LHCN-M2 (cell line): ENCODE measurements at places on chromosomes 4 and X. TPM values are rescaled to one million over a fixed set of nuclear protein-coding genes. Genes with fewer than 3 reads are reported as not detected.

The TMPRSS11F gene
- not detected in 2 replicates for total RNA-seq

The ARHGAP6 gene
- total RNA-seq, result 4.7 and 5.2 TPM in 2 replicates

The TNMD gene
- total RNA-seq, result not detected in 2 replicates

The PDE6B gene
- total RNA-seq, result 0.06 and 0.29 TPM in 2 replicates

The SLC4A4 gene
- total RNA-seq, result 1.5 and 1.8 TPM in 2 replicates

The ENOX2 gene
- total RNA-seq, result 14.5 and 15.1 TPM in 2 replicates

The ZDHHC15 gene
- 2.8 and 3.6 TPM in 2 replicates for total RNA-seq

The NALF2 gene
- total RNA-seq, result not detected in 2 replicates

The CT55 gene
- not detected in 2 replicates for total RNA-seq

GRCh38 chr4:129095811-129096454 lies at the start of gene C4orf33:
C4orf33 (plus strand) TSS chr4:129096152; CDS start chr4:129102611, 6,459 bp downstream.
- DNase-seq, result peak; percentile 74

DNA sequence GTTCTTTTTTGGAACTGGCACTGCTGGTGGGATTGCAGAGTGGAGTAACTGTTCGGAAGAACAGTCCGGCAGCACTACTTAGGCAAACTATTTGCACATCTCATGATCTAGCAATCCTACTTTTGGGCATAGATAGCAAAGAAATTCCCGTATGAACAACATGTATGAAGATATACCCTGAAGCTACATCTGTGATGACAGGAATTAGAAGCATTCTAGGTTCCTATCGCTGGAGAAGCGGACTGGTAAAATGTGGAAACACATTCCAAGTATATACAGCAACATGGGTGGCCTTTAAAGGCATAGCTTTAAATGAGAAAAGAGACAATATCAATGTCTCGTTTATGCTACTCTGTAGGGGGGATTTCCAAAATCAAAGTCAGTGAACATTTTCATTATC lies 3.1 kb downstream of the DCAF16 start:
- no peak for DNase-seq

- DNase-seq, result no peak
Measured at GRCh38 chr4:108215055-108215454, 46.3 kb upstream of the LEF1 start.

GRCh38 chr4:138984647-138985046 lies 30.9 kb upstream of the NOCT start:
- DNase-seq, result no peak

DNA sequence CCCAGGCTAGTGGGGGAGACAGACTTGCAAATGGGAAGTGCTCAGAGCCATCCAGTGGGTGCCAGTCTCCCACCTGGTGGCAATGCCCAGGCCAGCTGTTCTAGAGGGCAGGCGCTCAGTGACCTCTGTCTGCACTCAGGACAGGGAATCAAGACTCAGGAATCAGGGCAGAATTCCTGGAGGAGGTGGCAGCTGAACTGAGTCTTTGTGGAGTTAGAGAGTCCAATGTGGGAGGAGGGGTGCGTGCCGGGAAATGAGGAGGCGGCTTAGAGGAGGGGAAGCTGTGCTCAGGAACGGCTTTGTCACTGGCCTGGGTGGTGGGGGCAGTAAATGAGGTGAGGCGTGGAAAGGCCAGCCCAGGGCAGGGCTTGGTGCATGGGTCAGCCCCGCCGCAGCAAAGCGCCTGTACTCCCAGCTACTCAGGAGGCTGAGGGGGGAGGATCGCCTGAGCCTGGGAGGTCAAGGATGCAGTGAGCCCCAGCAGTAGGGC lies 31.3 kb upstream of the SORCS2 start:
- DNase-seq, result no peak

GRCh38 chrX:132227383-132228112 lies 8.3 kb upstream of the RAP2C start:
- DNase-seq, result peak; percentile 27

DNA sequence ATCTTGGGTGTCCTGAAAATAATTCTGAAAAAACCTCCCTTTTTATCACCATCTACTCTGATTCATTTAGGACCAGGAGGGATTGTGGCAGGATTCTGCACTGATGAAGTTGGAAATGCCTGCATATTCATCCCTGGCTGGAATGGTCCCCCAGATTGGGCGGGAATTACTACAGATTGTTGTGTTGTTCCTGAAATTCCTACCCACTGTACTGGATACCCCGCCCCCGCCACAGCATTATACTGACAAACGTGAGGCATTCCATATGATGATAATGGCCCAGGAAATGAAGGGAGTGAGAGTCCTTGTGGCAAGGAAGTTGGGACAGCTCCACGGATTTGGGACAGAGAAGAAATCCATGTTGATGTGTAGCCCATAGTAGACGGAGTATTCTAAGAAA lies 15.2 kb upstream of the FAM120C start:
- no peak for DNase-seq

- no peak for DNase-seq
Measured at GRCh38 chr4:153808175-153808574, 19.3 kb upstream of the SFRP2 start.

DNA sequence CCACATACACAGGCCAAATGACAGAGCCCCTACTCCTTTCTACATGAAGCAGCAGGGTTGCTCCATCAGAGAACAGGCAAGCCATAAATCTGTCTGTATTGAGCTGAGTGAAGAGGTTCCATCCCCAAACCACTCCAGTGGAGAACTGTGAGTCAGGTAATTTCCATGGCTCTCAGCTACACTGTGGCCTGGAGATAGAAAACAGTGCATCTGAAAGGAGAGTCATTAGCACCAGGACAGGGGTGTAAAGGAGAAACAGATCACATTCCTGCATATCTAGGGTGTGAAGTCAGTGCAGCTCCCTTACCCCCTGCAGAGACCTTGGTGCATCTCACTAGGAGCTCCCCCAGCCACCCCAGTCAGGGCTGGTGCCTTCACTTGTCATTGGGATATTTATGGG lies 314.7 kb downstream of the CHIC1 start:
- no peak for DNase-seq

DNA sequence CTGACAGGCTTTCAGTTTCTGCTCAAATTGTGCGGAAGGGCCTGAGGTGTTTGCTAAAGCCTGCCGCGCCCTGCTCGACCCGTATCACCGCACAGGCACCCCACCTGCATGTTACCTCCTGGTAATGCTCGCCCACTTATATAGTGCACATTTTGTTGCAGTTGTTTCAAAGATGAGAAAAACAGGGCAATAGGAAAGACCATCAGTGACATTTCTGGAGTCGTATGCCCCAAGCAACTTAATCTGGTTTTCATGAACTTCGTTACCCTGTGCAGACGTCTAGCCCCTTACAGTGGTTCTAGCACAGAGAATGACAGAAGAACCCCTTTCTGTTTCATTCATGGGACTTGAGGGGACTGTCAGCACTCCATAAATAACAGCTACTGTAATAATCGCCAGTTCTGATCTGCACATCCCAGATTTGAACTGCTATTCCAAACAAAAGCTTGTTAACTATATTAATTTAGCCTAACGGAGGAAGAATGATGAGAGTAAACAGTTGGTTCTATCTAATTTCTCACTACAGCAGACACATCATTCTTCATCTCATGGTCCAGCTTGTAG lies 940 bp upstream of the DCTD start:
- DNase-seq, result no peak

DNA sequence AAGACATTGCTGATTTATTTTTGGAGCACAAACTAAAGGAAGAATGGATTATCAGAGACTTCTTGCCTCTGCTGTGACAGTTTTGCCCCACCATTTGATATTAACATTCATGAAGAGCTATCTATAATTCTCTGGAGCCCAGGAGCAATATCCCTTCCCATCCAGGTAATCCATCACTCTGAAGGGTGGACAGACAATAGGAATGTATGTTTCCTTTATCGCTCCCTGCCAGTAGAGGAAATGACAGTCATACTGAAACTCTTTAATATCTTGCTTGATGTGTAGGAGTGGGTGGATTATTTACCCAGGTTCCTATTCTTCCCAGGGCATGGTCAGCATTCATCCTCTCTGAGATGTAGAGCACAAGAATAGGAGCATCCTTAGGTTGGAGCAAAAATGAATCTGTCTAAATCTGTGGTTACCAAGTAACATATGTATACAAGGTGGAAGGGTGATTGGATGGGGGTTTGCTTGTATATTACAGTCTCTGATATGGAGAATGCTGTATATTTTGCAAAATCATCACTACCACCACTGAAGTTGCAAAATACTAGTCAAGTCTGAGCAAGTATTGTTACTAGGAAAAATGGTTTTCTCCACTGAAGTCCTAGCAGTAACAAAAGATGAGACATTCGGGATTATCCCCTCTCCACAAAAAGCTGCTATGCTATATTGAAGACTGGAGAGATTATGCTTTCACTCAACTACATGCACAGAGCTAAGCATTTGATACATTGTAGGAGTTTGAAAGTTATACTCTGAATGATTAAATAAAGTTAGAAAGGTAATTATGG lies 151.6 kb downstream of the CBLL2 start:
- no peak for DNase-seq

DNA sequence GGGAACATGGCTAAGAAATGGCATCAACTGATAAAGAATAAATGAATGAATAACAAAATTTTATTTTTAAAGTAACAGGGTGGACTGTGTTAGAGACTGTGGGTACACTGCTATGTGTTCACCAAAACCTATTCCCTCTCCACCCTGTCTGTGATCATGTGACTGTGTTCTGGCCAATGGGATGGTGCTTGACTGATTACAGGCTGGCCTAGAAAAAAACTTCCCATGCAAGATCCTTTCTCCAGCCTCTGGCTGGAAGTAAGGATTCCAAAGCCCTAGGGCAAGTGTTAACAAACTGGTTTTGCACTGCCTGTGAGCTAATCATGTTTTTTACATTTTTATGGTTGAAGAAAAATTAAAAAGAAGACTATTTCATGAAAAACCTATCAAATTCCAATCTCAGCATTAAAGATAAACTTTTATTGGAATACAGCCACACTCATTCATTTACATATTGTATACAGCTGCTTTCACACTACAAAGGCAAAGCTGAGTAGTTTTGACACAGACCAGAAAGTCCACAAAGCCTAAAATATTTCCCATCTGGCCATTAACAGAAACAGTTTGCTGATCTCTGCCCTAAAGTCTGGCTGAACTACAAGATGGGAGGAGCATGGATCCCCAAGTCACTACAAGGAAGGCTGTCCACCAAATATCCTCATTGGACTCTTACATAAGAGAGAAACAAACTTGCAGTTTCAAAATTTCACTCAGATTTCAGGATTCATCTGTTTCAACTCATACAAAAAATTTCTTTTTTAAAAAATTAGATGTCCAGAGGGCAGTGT lies 133.2 kb downstream of the ARHGAP6 start:
- peak; percentile 34 for DNase-seq

GRCh38 chr4:51833236-51833635 lies 9.7 kb upstream of the DCUN1D4 start:
- no peak for DNase-seq

DNA sequence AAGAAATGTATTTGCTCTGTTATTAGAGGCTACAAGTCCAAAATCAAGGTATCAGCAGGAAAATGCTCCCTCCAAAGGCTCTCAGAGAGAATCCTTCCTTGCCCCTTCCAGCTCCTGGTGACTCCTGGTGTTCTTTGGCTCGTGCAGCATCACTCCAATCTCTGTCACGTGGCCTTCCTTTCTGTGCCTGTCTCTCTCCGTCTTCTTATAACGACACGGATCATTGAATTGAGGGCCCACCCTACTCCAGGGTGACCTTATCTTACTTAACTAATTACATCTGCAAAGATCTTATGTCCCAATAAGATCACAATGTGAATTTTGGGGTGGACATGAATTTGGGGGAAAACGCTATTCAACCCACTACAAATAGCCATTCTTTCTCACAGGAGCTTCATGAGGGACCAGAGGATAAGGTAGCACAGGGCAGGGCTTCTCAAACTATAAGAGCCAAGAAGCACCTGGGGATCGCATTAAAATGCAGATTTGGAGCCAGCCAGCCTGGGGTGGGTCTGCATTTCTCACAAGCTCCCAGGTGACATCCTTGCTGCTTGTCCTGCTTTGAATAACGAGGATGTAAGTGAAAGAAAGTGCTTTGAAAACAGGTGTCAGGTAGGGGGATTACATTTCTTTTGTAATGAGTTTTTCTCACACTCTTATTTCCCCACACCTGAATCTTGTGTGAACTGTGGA lies 41.9 kb upstream of the APLN start:
- no peak for DNase-seq

GRCh38 chr4:26992657-26993361 lies 132.2 kb downstream of the STIM2 start:
- DNase-seq, result peak; percentile 64

- peak; percentile 66 for DNase-seq
Measured at GRCh38 chrX:123424546-123424945, 240.5 kb downstream of the GRIA3 start.

GRCh38 chr4:152100379-152101201 lies 339.8 kb upstream of the GATB start:
- no peak for DNase-seq

GRCh38 chr4:128289523-128290158 lies 2.0 kb upstream of the PGRMC2 start:
- no peak for DNase-seq

- DNase-seq, result no peak
Measured at GRCh38 chrX:100687128-100687527, 43.1 kb downstream of the SRPX2 start.

GRCh38 chr4:87559090-87559837 lies 30.1 kb upstream of the SPARCL1 start:
- DNase-seq, result peak; percentile 48

DNA sequence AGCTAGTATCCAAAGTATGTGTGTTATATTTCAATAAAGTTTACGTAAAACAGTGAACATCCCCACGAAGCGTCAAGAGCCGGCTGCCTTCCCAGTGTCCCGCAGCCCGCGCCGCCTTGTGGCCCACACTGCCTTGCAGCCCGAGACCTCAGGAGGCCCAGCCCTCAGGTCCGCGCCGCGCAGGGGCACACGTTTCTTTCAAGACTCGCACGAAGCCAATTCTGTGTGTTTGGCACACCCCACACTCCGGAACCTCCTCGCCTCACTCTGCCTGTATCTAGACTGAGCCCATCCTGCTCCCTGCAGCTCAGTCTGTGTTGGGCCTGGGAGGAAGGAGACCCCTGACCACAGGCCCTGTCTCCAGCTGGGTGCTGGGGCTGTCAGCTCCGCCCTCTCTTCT lies 5.8 kb downstream of the LRPAP1 start:
- no peak for DNase-seq

GRCh38 chrX:38036466-38036865 lies 30.1 kb downstream of the SYTL5 start:
- no peak for DNase-seq

DNA sequence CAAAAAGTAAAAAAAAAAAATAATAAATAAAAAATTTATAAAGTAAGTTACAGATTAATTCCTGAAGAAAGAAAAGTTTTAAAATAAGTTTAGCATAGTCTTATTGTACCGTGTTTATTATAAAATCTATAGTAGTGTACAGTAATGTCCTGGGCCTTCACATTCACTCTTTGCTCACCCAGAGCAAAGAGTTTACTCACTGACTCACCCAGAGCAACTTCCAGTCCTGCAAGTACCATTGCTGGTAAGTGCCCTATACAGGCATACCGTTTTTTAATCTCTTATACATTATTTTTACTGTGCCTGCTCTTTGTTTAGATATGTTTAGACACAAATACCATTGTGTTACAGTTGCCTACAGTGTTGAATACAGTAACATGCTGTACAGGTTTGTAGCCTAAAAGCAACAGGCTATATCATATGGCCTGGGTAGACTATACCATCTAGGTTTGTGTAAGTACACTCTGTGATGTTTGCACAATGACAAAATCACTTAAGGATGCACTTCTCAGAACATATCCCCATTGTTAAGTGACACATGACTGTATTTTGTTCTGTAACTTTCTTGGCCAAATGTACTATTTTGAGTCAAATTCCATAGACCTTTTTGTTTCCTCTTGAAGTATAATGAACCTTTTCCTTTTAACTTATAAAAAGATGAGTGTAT lies 199.0 kb upstream of the NUDT6 start:
- DNase-seq, result peak; percentile 30

- no peak for DNase-seq
Measured at GRCh38 chr4:123046096-123046495, 123.7 kb upstream of the NUDT6 start.
